ENCODE measurements at places on chromosomes 4 and X.

DNA sequence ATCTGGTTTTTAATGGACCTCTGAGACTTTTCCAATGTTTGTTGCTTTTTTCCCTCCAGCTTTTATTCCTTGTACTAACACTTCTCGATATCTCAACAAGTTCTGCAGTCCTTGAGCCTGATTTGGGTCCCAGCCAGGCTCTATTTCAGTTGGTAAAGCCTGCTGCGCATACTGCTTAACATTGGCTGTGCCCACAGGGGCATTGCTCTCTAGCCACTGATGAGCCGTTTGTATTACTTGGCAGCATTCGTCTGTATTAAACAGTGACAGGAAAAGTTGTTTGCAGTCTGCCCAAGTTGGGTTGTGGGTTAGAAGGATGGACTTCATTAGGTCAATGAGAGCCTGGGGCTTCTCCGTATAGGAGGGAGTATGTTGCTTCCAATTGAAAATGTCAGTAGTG lies 59.6 kb upstream of the XAGE1B start:
- DNase-seq = no peak

- no peak for DNase-seq
Measured at GRCh38 chr4:17544205-17544604, 29.2 kb downstream of the CLRN2 start.

DNA sequence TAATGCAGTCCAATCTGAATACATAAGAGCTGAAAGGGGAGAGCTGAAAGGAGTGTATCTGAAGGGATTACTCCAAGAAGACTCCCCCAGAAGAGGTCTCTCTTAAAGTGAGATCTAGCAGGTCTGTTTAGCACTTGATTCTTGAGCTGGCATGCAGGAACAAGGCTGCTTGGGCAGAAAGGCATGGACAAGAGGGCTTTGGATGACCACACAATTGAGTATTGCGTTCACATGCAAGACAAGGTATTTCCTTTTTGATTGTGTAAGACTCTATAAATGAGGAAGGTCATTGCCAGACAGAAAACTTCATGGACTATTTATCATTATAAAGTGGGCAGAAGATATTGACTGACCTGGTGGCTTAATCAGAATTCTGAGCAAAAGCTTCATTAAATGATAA lies 145.5 kb upstream of the AFF2 start:
- DNase-seq = no peak

DNA sequence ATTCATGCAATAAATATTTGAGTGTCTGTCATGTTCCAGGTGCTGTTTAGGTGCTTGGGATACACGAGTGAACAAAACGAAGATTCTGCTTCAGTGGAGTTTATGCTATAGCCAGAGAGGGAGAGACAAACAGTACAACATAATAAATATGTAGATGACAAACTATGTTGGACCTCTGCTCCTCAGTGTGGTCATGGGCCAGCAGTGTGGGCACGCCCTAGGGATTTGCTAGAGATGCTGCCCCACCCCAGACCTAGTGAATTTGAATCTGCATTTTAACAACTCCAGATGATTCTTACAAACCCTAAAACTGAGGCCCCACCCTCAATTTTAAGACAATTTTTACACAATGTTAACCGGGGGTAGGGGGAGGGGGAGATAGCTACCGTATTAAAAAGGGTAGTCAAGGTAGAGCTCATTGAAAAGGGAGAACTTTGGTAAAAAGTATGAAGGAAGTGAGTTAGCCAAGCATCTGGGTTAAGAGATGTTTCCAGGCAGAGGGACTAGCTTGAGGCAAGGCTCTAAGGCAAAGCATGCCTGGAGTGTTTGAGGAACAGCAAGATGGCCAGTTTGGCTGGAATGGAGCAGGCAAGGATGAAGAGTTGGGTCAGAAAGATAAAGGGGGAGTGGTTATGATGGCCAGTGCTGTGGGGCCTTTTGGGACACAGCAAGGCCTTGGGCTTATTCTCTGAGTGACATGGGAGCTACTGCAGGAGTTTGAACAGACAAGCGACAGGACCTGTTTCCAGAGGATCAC lies 42.4 kb downstream of the SEPSECS start:
- no peak for DNase-seq

GRCh38 chrX:141791856-141792255 lies 46.3 kb upstream of the MAGEC3 start:
- DNase-seq = no peak

DNA sequence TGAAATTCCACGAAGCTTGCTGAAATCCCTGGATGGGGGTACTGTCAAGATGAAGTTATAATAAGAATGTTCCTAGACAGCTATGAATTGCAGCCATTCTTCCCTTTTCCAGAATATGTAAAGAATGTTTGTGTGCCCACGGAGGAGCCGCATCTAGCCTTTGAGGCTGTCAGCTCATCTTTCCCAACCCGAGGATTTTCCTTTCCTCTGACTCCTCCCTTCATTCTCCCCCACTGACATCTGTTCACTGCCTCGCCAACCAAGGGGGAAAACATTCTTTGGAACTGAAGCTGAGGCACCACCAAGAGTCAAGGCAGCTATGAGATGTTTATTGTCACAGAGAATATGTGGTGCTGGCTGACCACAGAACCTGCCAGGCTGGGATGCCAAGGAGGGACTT lies 8.8 kb downstream of the NHSL2 start:
- DNase-seq = no peak

GRCh38 chr4:84697615-84698201 lies 114.8 kb downstream of the CDS1 start:
- DNase-seq = no peak

GRCh38 chr4:169802873-169803272 lies 45.1 kb upstream of the HPF1 start:
- no peak for DNase-seq

- no peak for DNase-seq
Measured at GRCh38 chr4:123077330-123077729, 154.9 kb upstream of the NUDT6 start.

GRCh38 chrX:135632353-135632752 lies 81.1 kb upstream of the CT45A1 start:
- DNase-seq = no peak

DNA sequence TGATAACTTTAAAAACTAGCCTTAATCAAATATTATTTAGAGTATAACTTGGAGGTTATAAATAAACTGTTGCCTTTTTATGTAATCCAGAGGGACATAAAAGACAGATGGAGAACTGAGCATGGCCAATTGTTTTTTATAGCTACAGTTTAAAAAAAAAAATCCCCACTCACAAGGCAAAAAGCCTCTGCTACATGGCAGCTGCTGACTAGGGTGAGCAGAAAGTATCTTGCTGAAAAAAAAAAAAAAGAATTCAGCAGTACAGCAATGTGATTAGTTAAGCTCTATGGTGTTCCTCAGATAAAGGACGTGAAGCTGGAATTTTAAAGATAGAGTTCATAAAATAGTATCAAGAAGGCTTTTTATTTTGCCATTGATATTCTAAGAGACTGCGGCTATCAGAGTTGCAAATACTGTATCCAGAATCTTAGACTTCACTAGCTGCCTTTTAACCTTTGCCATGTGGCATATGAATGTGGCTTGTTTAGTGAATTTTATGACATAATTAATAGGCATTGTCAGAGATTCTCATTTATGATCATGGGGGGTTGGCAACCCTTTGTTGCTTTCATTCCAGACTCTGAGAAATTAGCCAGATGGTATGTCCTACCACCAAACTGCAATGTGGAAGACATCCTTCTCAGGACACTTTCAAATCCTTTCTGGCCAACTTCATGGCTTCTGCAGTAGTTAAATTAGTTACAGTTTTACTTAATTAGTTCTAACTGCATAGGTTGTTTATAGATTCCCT lies 498.0 kb downstream of the STPG2 start:
- no peak for DNase-seq

DNA sequence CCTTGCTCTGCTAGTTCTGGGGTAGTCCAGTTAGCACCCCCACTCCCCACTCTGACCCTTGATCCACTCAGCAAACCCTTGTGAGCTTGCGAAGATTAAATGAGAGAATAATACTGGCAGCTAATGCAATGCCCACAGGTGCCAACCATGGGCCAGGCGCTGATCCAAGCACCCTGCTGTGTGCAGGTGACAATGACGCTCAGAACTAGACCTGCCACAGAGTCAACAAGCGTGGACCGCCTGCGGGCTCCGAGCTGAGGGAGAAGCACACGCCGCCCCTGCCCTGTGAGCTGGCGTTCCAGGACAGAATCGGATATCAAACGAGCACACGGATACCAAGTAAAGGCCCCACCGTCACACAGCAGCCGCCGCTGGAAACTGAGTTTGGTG lies 129.2 kb downstream of the FAM53A start:
- no peak for DNase-seq
